ENCODE measurements at places on chromosomes 4 and X. TPM values are rescaled to one million over a fixed set of nuclear protein-coding genes. Genes with fewer than 3 reads are reported as not detected.

DNA sequence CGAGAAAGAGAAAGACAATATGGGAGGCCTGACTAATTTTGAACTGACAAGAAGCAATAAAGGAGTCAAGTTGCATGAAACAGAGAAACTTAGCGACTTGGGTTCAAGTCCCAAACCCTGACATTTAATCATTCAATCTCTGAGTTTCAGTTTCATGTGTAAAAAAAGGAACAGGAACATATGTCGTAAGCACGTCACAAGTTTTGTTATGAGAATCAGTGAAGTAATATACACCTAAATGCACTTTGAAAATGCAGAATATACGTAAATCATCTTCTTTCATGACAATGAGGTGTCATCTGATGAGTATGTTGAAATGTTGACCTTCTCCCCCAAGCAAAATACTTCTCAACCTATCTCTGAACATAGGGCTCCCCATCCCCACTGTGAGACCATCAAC is 10.4 kb downstream of the ACOT9 start:
- DNase-seq = no peak

DNA sequence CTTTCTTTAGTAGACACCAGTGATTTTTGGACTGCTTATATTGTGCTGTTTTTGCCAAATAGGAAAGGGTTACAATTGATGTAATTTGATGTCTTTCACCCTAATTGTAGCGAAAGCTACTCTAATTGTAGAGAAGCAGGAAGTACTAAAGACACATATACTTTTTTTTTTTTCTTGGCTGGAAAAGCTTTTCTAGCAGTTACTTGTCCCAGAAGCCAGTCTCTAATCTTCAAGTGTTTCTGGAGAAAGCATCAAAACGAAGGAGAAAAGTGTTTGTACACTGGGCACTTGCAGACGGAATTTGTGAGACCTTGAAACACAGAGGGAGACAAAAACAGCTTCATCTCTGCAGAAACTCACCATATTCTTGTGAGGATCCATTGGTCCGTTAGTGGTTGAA is 616.5 kb upstream of the LCORL start:
- no peak for DNase-seq

DNA sequence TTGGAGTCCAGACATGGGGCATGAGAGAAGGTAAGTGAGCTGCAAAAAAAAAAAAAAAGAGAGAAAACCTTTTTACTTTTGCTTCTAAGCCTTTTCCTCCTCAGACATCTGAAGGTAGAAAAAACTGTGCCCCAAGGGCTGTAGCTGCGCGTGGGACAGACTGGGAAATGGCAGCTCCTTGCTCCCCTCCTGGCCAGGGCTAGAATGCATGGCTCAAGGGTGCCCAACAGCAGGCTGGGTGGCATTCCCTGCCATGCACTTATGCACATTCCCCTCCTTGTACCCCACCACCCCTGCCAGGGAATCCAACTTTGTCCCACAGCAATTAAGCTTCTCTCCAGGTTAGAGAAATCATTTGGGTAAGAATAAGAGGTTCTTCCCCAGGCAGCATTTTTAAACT is 421.2 kb downstream of the TRAM1L1 start:
- DNase-seq = no peak

The TCEANC gene
- 2.5 TPM for total RNA-seq

GRCh38 chrX:24020306-24020876 is 6.6 kb downstream of the KLHL15 start:
- no peak for DNase-seq

- no peak for DNase-seq
These were observed 468 bp downstream of the GLA start for GRCh38 chrX:101407167-101407747.

The TCP11X2 gene
- total RNA-seq = not detected

GRCh38 chr4:31995943-31996901 is 1276.1 kb downstream of the PCDH7 start:
- DNase-seq = no peak

DNA sequence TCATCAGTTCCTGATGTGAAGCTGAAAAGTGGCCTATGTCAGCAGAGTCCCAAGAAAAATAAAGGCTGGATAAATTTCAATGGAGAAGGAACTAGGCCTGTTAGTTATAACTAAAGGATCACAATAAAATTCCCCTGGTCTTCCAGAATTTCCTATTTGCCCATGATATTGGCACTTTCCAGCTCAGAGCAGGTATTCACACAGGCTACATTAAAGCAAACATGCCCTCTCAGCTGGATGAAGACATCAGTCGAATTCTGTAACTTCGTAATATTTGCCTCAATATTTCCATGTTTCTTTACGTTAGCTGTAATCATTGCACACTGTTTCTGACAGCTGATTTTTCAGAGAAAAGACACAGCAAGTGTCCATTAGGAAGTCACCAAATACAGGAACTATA is 9.5 kb downstream of the HPGD start:
- no peak for DNase-seq

DNA sequence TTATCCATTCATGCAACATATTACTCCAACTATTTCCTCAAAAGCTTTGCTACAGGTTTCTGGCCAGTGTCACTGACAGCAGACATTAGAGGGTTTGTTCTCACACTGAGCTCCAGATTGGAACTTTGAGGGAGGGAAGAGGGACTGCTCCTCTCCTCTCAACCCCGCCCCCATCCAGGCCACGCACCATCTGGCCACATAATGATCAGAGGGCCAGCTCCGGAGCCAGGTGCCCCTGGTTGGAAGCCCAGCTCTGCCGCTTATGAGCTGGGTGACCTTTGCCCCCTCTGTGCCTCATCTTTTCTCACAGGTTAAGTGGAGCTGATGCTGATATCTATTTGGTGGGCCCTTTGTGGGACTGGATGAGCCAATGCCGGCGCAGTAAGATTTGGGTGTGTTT is 55.8 kb downstream of the C4orf50 start:
- DNase-seq = no peak

DNA sequence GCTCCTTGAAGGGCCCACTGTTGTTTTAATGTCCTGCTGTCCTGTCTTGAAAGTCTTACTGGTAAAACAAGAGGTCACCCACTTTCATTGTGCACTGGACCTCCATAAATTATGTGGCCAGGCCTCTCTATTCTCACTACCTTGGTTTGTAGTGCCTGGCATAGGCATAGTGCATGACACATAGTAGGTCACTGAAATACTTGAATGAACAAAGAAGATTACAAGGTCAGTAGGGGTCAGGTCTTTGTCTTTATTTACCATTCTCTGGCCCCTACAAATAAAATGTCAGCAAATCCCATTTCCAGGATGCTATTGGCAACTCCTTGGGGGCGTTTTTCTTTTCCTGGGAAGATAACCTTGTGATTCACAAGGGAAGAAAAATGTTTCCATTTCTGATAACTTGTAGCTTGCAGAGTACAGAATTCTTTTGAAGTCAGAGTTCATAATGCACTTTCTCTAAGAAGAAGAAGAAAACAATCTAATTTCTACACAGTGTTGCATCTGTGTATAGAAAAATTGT is 1.4 kb downstream of the PGM2 start:
- DNase-seq = no peak

- DNase-seq = peak; percentile 24
These were observed 104.4 kb upstream of the ARHGAP24 start for GRCh38 chr4:85370400-85371032.

GRCh38 chr4:22093126-22093525 is 144.6 kb upstream of the KCNIP4 start:
- DNase-seq = no peak

DNA sequence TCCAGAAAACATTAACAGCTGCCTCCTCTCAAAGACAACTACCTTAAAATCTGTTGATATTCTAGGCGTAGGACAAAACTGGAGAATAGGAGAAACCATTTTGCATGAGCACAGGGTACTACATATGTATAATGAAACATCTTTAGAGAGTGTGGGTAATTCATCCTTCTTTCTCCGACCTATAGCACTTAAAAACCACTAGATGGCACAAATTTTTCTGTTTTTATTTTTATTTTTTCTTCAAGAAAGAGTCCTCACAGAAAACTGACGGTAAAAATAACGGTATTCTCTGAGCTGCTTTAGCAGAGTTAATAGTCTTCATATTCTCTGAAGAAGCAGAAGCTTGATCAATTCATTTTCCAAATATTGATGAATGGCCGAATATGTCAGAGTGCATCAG is 14.6 kb downstream of the SMIM31 start:
- no peak for DNase-seq

- DNase-seq = no peak
These were observed 113.4 kb downstream of the DRD5 start for GRCh38 chr4:9894644-9895332.

DNA sequence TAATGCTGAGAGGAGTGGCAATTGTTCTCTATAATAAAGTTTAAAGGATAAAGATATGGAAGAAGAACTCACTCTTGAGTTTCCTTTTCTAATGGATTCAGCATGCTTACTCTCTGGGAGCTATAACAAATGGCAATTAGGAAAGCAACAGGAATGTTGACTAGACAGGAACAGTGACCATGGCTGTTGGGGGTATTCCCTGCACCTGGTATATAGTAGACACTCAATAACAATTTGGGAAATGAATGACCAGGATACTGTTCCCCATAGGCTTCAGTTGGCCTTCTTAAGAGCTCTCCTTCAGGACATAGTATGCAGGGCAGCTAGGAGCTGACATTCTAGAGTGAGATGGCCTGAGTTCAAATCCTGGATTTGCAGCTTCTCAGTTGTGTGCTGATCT is 1.8 kb downstream of the LIMCH1 start:
- no peak for DNase-seq

The TRPC3 gene
- 3.4 TPM for total RNA-seq

DNA sequence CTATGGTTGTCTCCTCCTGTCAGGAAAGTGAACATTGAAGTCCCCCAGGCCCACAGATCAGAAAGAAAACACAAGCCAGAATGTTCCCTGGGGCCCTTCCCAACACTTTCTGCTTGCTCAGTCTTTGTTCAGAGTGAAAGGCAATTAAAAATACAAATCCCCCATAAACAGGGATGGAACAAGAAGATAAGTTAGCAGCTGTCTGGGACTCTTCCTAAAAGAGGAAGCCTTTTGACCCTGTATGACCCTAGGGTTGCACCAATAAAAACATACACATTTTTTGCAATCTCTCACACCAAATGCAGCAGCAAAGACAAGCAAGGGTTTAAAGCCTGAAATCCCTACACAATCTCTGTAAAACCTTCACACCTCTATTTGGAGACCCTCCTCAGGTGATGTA is 22.6 kb downstream of the IRF2 start:
- DNase-seq = no peak

The MAGEA10 gene
- total RNA-seq = not detected

GRCh38 chrX:38041237-38041636 is 34.9 kb downstream of the SYTL5 start:
- DNase-seq = no peak

- no peak for DNase-seq
These were observed 155.6 kb downstream of the BTC start for GRCh38 chr4:74638689-74639088.

GRCh38 chr4:93814141-93814540 is 14.4 kb upstream of the ATOH1 start:
- DNase-seq = no peak

- no peak for DNase-seq
These were observed 52.3 kb downstream of the UBE2K start for GRCh38 chr4:39750216-39750615.

GRCh38 chr4:83405844-83406816 is 49.5 kb downstream of the HELQ start:
- DNase-seq = no peak

- DNase-seq = no peak
These were observed 132.3 kb downstream of the SOWAHB start for GRCh38 chr4:76765473-76766183.

The ZNF718 gene
- total RNA-seq = 5.8 TPM

GRCh38 chr4:24488399-24489164 is 95.8 kb downstream of the DHX15 start:
- DNase-seq = peak; percentile 79

DNA sequence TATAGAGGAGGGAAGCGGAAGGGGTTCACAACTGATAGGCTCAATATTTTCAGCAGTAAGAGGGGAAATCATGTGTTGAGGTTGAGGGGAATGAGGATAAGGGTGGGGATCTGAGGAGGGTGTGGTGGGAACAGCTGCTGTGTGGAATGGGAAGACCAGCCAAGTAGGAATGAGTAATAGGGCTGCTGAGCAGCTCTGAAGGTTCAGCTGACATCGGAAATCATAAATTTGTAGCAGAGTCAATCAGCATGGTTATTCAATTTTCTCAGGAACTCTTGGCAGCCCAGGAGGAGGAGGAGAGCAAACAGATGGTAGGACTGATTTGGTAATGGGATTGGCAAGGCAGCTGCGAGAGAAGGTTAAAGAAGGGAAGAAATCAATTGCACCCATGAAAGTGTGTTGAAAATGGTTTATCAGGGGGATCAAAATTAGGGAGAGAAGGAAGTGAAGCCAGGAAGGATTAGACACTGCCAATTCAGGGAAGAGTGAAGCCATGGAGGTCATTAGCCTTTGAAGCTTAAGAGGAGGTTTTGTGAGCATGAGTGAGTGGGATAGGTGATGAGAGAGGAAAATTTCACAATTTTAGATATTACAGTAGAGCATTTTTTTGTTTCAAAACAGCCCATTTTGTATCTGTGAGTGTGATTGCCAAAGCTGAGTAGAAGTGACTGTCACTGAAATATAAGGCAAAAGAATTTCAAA is 82.6 kb downstream of the PCDH7 start:
- no peak for DNase-seq

- DNase-seq = no peak
These were observed 33.5 kb upstream of the SCRG1 start for GRCh38 chr4:173432430-173432829.

The RPS6KA3 gene
- total RNA-seq = 59.7 TPM

GRCh38 chr4:183610613-183611012 is 48.4 kb downstream of the RWDD4 start:
- DNase-seq = no peak

DNA sequence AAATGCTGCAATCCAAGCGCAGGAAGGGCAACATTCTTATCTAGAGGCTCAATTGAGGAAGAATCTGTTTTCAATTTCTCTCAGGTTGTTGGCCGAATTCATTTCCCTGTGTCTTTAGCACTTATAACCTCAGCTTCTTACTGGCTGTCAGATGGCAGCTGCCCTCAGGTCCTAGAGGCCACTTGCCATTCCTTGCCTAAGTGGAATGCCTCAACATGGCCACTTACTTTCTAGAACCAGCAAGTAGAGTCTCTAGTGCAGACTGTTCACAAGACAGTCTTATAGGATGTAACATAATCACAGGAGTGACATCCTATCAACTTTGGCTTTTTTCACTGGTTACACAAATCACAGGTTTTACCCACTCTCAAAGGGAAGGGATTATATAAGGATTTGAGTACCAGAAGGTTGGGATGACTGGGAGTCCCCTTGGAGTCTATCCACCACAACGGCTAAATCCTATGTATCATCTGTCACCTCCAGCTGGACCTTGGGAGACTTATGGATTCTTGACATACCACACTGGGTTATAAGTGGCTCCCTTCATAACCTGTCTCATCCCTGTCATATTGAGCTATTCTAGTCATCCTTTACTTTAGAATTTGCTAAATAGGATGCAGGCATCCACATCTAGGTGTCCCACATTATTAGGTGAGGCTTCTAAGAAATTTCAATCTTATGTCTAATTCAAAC is 297.9 kb upstream of the CTSO start:
- no peak for DNase-seq

- DNase-seq = no peak
These were observed 3.7 kb upstream of the RAB9A start for GRCh38 chrX:13685126-13685763.

- DNase-seq = no peak
These were observed 379.4 kb downstream of the FBXW7 start for GRCh38 chr4:152156442-152156841.

The SCD5 gene
- total RNA-seq = 1.6 TPM

GRCh38 chrX:153971124-153971449 is 531 bp downstream of the HCFC1 start:
- peak; percentile 95 for DNase-seq

The MTTP gene
- total RNA-seq = 0.41 TPM

- DNase-seq = no peak
These were observed 279.2 kb downstream of the NR3C2 start for GRCh38 chr4:148162991-148163390.

- DNase-seq = no peak
These were observed 42.0 kb upstream of the RBMXL3 start for GRCh38 chrX:115147220-115147619.
